ENCODE measurements at places on chromosomes 2 and 18. TPM values are rescaled to one million over a fixed set of nuclear protein-coding genes. Genes with fewer than 3 reads are reported as not detected.

- H3K36me3 ChIP-seq, result no peaks in the 10 kb centered on the region
- no peaks in the 10 kb centered on the region for H3K27me3 ChIP-seq
- no peak for DNase-seq
- H3K4me3 ChIP-seq, result no peak overlapping the region
These were observed 211.4 kb downstream of the BABAM2 start for GRCh38 chr2:28101892-28102291.

GRCh38 chr2:207939342-207940108 lies 85.8 kb downstream of the PLEKHM3 start:
- H3K4me3 ChIP-seq, result no peak overlapping the region
- H3K36me3 ChIP-seq, result peaks cover 4% of the 10 kb centered on the region
- DNase-seq, result no peak
- H3K27ac ChIP-seq, result no peak overlapping the region

SEMA4F gene
- total RNA-seq, result 7.3 TPM

- H3K27ac ChIP-seq, result no peak overlapping the region
- no peaks in the 10 kb centered on the region for H3K36me3 ChIP-seq
- H3K4me1 ChIP-seq, result no peaks in the 10 kb centered on the region
- H3K27me3 ChIP-seq, result no peaks in the 10 kb centered on the region
- no peak overlapping the region for H3K4me3 ChIP-seq
- DNase-seq, result no peak
These were observed 32.4 kb upstream of the ATL2 start for GRCh38 chr2:38409156-38410102.

KLHL41 gene
- not detected for total RNA-seq

Data from CD4-positive, alpha-beta T cell (primary cell).